ENCODE measurements at places on chromosomes 5 and 9.

DNA sequence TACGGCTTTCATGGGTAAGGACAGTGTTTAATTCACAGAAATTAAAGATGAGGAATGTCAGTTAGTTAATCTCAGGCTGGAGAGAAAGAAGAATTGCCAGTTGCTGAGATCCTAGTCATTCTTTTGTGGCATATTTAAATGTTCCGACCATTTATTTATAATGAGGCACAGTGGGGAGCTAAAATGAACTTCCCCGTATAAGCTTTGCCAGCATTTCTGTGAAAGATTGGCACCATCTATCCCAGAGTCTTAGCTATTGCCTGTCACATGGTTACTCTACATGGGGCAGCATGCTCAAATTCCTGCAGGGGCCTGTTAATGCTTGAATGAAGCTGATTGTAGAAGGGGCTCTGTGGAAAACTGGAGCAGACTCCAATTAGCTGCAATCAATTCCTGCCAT is 314.1 kb downstream of the PRELID2 start:
- no peak for DNase-seq

GRCh38 chr5:155082401-155082800 is 68.8 kb downstream of the KIF4B start:
- peak; percentile 73 for DNase-seq

DNA sequence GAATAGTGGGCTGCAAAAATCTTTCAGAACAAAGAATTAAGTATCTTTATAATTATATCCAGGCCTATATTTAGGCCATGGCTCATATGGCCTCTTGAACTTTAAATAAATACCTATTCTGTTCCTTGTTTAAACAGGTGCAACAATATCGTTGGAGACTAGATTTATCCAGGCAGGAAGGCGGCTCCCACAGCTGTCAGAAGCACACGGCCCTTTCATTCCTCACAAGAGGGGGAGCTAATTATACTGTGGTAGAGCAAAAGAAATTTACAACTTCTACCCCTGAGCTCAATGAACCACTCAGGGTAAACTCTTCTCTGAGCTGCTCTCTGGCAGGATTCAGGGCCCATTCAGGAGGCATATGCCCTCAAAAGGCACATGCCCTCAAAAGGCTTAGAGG is 31.3 kb downstream of the TMEM174 start:
- DNase-seq, result no peak

DNA sequence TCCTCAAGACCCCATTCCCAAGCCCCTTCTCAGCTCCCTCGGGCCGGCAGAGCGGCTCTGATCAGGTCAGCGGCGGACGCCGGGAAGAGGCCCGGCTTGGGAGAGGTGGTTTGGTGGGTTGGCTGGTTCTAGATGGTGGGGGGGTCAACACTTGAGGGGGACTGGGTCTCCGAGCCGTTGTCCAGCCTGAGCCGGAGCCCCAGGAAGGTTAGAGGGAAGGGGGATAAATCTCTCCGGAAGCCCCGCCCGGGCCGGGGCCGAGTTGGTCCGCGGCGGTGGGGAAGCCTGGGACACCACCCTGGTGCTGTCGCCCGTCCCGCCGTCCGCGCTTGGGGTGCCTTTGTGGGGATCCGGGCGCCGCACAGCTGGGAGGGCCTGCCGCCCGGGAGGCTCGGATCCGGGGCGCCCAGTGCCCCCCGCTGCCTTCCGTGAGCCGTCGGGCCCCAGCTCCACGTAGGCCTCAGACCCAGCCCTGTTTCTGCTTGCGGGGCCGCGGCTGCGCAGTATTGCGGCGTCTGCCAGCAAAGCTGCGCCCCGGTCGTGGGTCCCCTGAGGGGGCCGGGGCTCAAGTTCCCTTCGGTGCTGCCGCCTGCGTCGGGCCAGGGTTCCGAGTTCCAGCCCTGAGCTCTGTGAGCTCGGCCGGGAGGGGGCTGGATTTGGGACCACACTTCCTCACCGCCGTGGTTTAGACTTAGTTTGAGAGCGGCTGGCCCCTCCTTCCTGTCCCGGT is 542 bp upstream of the TRIM52 start:
- DNase-seq, result no peak

GRCh38 chr5:84430863-84431663 is 46.4 kb upstream of the EDIL3 start:
- DNase-seq, result no peak

- DNase-seq, result no peak
Observed at GRCh38 chr5:98570010-98570409, 203.5 kb upstream of the RGMB start.

- DNase-seq, result no peak
Observed at GRCh38 chr5:68479524-68479923, 264.0 kb downstream of the PIK3R1 start.

GRCh38 chr9:137441289-137441934 is at the start of gene ENTPD8:
Gene ENTPD8, minus strand, starts transcription at chr9:137441357. Its CDS starts 3,072 bp downstream, at chr9:137438285.
- no peak for DNase-seq

DNA sequence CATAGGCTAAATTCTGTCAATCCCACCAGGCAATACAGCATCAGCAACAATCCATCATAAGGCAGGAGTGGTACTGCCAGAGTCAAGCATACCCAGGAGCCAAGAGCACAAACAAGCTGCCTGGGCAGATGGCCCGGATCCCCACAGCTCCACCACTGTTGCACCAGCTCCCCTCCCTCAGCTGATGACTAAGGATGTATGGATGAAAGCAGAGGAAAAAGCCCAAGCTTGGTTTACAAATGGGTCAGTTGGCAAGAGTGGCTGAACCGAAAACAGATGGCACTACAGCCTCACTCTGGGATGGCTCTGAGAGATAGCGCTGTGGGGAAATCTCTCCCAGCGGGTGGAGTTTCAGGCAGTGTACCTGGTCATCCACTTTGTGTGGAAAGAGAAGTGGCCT is 29.4 kb downstream of the DROSHA start:
- no peak for DNase-seq

- no peak for DNase-seq
Observed at GRCh38 chr5:178378527-178379484, 146.2 kb upstream of the PHYKPL start.

DNA sequence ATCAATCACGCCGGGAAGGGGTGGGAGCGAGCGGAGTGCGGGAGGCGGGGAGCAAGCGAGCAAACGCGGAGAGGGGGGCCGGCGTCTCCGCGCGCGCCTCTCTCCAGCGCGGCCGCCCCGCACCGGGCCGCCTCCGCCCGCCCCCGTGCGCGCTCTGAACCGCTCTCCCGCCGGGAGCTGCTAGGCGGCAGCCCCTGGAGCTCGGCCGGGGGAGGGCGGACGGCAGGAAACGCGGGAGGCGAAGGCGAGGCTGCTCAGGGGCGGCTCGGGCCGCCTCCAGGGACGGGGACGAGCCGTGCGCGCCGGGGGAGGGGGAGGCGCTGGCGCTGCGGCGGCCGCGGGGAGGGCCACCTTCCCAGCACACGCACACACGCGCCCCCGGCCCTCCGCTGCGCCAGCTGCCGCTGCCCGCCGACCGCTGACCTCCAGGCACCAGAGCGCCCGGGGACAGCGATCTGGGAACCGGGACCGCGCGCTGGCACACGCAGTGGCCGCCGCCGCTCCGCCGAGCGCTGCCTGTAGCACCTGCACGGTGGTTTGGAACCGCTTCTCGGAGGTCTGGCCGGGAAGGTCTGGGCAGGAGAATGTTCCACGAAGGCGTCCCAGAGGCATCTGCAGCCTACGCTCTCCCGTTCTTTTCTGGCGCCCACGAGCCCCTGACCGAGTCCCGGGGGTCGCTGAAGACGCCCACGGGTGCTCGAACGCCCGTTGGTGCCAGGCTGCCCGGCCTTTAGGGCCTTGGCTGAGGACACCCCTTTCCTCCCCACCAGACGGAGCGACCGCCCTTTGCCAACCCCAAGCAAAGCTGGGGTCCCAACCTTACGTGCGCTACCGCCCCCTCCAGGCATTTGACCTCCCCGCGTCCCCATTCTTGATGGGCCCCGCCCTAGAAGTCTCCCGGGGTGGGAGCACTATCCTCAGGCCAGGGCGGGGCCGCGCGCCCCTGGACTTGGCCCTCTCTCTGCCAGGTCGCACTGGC is at the start of gene GABBR2:
GABBR2 (minus strand) TSS at position 3 of the 979 bp plus-strand sequence. CDS start 198 bp downstream, outside the sequence.
- DNase-seq, result no peak

DNA sequence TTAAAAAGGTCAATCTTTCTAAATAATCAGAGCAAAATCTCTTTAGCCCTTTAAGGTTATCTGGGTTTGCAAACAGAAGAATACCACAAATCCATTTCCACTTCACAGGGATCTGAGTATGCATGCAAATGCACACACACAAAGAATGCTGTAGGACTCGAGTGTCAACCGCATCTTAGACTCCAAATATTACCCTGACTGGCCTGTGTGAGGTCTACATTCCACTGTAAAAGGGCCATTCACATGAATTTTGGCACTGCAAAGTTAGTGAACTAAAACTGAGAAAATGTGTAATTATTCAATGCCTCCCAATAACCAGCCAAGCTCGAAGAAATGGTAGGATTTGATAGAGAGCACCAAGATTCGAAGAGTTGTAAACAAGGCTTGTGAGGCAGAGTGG is 199.9 kb downstream of the AGTPBP1 start:
- no peak for DNase-seq

DNA sequence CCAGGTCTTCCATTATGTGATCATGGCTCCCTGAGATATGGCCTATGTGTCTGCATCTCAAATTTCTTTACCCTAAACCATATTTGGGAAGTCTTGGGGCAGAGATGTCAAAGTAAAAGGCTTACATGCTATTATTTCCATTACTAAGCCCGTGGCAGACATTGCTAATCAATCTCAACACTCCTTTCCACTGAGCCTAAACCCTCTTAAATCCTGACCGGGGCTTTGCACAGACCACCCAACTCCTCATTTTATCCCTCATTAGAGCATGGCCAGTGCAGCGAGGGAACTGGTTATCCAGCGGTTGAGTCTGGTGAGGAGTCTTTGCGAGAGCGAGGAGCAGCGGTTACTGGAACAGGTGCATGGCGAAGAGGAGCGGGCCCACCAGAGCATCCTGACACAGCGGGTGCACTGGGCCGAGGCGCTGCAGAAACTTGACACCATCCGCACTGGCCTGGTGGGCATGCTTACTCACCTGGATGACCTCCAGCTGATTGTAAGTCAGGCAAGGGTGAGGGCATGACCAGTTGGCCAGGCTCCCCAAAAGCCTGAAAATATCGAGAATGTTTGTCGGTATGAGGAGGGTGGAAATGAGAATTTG is 11.0 kb downstream of the BSPRY start:
- DNase-seq, result no peak

GRCh38 chr5:33257807-33258429 is 182.8 kb upstream of the TARS1 start:
- peak; percentile 75 for DNase-seq

- DNase-seq, result no peak
Observed at GRCh38 chr9:133566382-133566781, 31.9 kb downstream of the ADAMTSL2 start.

DNA sequence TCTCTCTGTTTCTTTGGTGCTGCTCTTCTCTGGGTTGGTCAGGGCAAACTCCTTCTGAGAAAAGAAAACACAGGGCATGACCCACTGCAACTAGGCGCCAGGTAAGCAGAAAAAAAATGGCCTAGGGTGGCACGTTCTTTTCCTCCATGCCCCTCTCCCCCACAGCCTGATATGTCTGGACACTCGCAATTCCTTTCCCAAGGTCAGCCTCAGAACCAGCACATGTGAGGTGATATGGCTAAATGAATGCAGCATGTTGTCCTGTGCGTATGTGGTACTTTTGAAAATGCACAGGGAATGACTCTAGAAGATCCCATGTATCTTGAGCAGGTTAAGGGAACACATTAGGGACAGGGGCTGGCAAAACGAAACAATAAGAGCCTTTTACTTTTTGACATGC is 77.0 kb downstream of the SIL1 start:
- DNase-seq, result no peak

DNA sequence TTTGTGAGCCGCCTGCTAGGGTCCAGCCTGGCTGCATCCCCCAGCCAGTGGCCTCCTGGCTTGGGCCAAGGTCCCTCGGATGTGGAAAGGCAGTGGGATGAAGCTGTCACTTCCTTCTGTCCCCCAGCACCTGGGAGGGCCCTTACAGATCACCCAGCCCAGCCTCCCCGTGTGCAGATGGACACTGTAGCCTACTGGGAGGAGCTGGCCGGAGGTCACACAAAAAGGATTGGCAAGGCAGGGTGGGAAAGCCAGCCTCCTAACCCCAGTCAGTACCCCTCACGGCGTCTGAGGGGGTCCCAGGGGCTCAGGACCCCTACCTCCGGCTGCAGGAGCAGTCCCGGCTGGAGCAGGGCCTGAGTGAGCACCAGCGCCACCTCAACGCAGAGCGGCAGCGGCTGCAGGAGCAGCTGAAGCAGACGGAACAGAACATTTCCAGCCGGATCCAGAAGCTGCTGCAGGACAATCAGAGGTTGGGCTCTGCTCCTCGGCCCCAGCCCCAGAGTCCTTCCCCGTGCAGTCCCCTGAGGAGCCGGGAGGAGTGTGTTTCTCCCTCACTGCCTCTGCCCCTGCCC is 28.3 kb downstream of the LRSAM1 start:
- no peak for DNase-seq

- DNase-seq, result no peak
Observed at GRCh38 chr5:179558932-179559283, 8.6 kb downstream of the RUFY1 start.

DNA sequence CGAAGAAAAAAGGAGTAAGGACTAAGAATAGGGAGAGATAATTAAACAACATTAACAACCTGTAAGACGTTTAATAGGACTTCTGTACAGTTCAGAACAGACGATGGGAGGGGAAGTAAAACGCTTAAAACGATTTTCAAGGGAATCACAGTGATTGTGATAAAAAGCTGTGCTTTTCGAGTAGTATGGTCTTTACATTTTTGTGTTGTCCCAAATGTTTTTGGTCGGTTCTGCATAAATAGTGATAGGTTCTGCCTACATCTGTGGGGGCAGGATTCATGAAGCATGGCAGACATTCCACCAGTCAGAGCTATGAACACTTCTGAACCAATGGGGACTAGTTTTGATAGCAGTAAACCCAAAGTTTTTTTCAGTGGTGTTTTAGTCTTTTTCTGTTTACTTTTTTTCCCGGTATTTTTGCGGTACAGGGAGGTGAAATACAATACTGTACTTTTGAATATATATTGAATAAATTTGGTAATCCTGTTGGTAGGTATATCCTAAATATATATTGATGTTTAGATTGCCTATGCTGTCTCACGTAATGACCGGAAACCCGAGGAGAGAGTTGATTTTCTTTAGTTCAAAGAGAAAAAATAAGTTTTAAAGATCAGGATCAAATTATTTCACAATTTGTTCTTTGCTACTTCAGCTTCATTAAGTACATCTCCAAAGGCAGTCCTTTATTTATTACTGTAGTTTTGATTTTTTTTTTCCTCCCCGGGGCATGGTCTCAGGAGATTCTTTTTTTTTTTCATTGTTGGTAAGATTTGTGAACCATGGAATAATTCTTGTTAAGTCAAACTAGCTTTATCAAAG is 1.3 kb downstream of the ERBIN start:
- no peak for DNase-seq

- DNase-seq, result no peak
Observed at GRCh38 chr5:23253621-23254198, 253.7 kb upstream of the PRDM9 start.

DNA sequence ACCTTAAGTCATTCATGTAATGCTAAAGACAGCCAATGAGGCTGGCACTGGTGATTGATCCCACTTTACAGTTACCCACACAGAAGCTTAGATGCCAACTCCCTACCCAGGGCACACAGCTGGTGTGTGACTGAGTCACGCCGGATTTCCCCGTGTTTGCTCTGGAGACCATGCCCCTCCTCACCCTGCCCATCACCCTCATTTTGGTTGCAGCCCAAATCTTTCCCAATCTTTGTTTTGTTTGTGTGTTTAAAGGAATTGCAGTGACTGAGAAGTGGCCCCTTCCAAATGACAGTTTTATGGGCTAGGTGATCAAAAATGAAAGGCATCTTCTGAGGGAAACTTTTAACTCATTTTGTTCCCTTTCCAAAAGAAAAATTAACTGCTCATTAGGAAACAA is 10.9 kb downstream of the FBXL7 start:
- DNase-seq, result no peak

All from HS-5 (cell line).